ENCODE measurements at places on chromosomes 2 and 18.

DNA sequence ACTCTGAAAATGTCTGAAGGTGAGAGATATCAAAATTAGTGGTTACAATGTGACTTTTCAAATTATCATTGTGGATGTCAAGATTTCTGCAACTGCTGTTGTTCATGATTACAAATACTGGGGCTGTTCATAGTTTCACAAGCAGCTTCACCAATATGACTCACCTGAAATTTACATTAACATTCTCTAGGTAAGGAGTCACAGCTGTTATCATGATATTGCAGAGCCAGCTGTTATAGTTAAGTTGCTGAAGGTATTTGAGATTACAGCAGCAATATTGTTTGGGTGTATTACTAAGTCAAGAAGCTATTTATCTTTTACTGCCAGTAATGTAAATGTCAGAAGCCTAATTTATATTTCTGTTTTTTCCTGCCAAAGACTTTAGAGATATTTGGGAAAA, 140.0 kb downstream of the MC4R start:
- DNase-seq = no peak

DNA sequence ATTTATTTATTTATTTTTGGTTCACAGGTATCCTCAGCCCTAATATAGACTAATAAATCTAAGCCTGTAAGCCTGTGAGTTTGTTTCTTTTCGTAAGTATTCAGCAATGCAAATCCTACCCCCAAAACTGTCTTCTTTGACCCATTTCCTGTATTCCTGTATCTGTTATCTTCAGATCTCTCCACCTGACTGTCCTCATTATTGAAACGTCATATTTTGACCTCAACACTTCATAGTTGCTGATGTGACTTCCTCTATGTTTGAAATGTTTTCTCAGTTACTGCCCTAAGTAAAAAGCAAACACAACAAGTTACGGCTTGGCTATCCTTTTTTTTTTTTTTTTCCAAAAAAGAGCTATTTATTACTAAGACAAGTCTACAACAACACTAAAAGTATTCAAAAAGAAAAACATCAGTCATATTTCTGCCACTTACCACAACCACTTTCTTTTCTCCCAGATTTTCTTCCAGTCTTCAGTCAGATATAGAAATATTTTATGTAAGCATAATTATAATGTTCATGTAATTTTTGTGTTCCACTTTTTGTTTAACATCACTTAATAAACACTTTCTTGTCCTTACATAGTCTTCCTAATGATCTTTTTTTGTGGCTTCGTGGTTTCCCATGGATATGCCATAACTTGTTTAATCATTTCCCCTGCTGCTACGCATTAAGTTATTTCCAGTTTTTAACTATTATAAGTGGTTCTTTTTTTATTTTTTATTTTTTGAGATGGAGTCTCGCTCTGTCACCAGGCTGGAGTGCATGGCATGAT, 45.0 kb upstream of the EML4 start:
- DNase-seq = no peak

- DNase-seq = no peak
Observed at GRCh38 chr18:62399781-62400308, 74.7 kb downstream of the TNFRSF11A start.

- DNase-seq = no peak
Observed at GRCh38 chr18:3415110-3415509, 34.9 kb upstream of the TGIF1 start.

- DNase-seq = no peak
Observed at GRCh38 chr18:58177004-58177717, 133.1 kb downstream of the NEDD4L start.

DNA sequence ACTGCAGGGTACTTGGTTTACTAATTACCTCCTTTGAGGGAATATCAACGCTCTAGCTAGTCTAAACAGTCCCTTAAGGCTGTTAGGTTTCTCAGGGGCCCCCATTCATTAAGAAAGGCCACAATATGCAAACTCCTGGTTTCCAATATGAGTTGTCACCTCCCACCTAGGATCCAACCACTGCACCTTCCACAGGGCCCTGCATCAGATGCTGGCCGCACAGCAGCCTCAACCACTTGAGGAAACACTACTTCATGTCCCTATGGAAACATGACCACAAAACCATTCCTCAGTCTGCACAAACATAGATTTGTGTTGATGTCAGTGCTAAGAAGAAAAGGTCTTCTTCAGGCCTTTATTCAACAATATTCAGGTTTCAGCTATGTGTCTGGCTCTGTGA, 40.9 kb downstream of the STAT4 start:
- DNase-seq = no peak

DNA sequence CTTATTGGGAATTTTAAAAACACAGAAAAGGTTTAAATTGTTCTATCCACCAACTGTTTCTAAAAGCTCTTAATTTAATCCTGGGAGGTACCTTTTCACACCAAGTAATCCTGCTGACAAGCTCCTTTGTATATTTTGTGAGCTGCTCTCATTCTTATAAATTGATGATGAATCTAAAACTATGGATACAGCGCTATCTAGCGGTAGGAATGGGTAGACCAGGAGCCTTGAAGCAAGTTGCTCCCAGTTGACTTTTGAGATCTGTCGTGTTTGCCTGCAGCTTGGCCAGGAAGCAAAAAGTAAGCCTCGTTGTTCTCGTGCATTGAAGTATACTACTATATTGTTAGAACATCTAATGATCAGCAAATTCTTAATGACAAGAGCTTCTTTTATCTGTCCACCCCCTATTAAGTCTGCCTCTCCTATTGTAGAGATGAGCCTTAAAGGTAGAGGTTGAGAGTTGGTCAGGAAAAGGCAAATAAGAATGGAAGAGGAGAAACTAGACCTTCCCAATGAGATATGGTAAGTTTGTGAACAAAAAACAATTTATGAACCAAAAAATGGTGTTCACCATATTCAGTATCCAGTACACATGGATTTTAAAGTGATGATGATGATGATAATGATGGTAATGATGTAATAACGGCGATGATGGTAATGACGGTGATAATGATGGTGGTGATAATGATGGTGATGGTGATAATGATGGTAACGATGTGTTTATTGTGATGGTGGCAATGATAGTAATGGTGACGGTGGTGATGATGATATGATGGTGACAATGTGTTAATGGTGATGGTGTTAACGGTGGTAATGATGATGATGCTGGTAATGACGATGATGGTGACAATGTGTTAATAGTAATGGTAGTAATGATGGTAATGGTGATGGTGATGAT, 212.1 kb upstream of the NCKAP5 start:
- DNase-seq = no peak

DNA sequence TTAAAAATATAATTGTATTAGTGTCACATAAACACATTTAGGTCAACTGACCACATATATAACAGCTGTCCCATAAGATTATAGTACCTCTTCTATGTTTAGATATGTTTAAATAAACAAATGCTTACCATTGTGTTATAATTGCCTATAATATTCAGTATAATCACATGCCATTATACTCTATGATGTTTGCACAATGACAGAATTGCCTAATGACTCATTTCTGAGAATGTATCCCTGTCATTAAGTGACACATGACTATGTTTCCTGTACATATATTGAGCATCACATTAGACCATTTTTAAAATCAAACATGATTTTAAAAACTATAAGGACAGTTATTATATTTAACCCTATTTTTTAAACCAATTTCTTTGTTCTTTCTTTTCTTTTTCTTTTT, 89.8 kb downstream of the HS6ST1 start:
- no peak for DNase-seq

GRCh38 chr2:68115965-68116364, 41.7 kb upstream of the PNO1 start:
- DNase-seq = no peak

DNA sequence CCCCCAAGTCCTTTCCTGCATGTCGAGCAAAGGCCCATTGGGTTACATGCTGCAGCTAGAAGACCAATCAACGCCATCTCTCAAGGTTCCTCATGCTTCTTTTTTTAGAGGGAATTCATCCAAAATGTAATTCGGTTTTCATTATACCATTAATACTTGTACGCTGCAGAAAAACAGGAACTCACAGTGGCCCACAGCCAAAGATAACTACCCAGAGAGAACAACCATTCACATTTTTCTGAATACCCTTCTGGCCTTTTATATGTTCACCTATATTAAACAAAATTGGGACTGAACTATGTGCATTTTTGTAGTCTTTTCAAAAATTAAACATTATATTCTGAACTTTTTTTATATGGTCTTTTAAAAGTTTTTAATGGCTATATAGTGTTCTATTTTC, 25.8 kb downstream of the FARP2 start:
- DNase-seq = no peak

GRCh38 chr18:46096651-46097300, 1.3 kb downstream of the ATP5F1A start:
- no peak for DNase-seq

DNA sequence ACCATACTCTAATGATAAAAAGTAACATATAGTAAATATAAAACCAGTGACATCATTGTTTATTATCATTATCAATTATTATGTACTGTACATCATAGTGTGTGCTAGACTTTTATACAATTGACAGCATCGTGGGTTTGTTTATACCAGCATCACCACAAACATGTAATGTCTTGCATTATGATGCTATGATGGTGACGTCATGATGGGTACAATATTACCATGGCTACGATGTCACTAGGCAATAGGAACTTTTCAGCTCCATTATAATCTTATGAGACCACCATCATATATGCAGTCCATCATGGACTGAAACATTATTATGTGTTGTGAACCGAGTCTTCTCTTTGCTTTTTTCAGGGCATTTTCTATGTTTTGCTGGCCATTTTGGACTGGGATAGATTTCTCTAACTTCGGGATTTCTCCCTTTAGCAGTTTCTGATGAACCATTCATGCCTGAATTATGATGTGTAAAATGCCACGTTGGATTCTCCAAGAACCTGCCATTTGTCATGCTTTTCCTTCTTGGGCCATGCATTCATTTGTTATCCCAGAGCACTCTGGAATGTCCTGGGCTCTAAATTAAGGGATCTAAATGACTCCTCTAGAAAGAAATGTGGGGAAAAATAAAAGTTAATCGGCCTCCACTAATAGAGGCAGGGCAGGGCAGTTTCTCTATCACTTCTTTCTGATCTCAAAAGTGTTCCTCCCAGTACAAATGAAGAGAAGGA, 325.6 kb upstream of the TNP1 start:
- DNase-seq = no peak

DNA sequence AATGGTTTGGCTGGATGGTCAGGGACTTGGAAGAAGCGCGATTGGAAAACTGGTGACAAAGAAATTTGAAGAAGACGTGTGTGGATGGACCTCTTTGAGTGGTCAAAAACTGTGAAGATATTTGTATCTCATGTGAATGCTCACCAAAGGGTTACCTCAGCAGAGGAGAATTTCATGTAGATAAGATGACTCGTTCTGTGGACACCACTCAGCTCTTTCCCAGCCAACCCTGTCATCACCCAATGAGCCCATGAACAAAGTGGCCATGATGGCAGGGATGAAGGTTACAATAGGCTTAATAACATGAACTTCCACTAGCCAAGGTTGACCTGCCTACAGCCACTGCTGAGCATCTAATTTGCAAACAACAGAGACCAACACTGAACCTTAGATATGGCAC, 248.3 kb downstream of the KCNE4 start:
- DNase-seq = no peak

DNA sequence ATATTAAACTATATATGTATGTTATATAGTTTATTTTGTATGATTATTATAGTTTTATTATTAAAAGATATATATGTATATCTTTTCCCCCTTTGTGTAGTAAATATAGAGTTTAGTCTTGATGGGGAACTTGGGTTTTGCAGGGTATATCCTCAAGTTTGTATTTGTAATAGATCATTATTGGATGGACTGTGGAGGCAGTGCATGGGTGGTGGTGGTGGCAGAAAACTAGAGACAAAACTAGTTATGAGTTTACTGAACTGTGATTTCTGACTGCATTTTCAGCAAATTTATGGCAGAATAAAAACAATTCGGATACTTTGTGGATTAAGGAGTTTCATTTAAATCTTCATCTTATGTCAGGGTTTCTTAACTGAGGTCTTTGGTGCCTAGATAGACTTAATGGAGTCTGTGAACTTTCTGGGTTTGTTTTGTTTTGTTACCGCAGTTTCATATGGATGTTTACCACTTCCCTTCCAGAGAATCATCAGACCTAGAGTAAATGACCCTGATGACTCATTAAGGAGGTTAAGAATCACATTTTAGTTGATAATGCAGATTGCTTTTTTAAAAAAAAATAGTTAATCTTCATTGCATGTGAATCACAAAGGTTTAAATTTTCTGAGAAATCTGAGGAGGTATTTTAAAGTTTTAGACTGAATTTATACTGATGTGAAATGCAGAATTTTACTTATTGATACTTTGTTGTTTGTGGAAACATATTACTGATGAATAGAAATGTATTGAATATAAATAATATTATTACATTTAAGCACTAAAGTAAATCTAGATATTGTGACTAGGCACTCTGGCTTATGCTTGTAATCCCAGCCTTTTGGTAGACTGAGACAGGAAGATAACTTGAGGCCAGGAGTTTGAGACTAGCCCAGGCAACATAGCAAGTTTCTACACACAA, 14.5 kb downstream of the EPC2 start:
- no peak for DNase-seq

DNA sequence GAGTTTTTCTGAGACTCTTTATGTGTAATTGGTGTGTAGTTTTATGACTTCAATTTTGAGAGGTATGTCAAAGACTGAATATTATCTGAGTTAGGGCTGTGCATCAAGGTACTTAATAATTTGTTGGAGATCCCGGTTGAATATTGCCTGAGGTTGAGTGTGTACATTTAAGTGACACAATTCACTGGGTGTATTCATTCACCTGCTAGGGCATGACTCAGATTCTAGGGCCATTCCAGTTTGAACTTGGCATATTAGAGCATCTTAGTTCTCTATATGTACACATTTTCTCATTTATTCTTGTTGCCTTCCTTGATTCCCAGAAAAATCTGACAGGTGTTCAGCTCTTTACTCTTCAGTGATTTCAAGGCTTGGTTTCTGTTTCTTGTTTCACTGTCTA, 12.5 kb downstream of the MAP4K4 start:
- no peak for DNase-seq

GRCh38 chr2:173023718-173024117, 51.9 kb upstream of the MAP3K20 start:
- no peak for DNase-seq

GRCh38 chr2:25816249-25816648, 62.0 kb downstream of the ASXL2 start:
- no peak for DNase-seq

DNA sequence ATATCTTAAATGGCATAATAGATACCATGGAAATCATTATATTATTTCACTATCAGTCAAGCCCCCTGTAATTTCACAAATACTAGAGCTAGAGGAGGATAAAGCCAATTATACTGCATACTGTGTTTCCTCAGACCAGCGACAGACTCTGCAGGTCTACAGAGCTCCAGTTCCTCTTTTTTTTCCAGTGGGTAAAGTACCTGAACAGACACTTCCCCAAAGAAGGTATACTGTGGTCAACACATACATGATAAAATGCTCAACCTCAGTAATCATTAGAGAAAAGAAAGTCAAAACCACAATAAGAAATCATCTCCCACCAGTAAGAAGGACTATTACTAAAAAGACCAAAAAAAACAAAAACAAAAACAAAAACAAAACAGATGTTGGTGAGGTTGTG, 44.6 kb downstream of the SCN7A start:
- no peak for DNase-seq

- no peak for DNase-seq
Observed at GRCh38 chr18:34595690-34596089, 114.4 kb upstream of the DTNA start.

All from activated T-cell treated with anti-CD3 and anti-CD28 coated beads for 1 hour (primary cell).